ENCODE measurements at places on chromosomes 16 and 17.

DNA sequence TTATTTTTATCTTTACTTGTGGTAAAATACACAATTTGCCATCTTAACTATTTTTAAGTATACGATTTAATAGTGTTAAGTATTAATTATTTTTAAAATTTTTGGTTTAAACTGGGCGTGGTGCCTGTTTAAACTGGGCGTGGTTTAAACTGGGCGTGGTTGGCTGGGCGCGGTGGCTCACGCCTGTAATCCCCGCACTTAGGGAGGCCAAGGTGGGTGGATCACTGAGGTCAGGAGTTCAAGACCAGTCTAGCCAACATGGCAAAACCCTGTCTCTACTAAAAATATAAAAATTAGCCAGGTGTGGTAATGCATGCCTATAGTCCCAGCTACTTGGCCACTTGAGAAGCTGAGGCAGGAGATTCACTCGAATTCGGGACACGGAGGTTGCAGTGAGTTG lies 4.0 kb upstream of the CCDC43 start:
- no peak for DNase-seq

DNA sequence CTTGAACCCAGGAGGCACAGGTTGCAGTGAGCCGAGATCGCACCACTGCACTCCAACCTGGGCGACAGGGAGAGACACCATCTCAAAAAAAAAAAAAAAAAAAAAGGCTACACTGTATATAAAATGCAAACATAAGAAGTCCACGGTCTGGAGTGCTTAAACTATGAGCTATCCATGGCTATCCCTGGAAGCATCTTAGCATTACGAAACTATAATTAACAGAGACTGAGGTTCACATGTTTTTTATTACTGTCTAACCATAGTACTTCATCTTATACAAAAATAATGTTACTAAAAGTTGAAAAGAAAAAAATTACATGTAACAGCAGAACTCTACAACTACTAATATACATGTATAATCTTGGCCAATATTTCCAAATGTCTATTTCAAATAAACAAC lies 32.8 kb downstream of the HELZ start:
- no peak for DNase-seq

DNA sequence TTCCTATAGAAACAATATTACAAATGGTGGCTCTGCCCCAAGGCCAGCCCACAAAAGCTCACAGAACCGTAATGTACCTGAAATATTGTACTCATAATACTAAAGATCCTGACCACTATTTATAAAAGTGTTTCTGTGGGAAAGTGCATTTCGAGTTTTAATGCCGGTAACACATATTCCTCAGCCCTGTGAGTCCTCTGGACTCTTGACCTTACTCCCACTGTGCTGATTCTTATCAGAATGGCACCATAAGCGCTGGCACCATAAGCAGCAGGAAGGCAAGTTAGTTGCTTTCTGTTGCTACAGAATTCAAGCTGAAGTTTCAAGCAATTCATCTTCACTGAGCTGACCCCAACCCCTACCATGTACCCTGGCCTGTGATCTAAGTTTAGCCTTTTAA lies 36.4 kb upstream of the MED13 start:
- DNase-seq: no peak

DNA sequence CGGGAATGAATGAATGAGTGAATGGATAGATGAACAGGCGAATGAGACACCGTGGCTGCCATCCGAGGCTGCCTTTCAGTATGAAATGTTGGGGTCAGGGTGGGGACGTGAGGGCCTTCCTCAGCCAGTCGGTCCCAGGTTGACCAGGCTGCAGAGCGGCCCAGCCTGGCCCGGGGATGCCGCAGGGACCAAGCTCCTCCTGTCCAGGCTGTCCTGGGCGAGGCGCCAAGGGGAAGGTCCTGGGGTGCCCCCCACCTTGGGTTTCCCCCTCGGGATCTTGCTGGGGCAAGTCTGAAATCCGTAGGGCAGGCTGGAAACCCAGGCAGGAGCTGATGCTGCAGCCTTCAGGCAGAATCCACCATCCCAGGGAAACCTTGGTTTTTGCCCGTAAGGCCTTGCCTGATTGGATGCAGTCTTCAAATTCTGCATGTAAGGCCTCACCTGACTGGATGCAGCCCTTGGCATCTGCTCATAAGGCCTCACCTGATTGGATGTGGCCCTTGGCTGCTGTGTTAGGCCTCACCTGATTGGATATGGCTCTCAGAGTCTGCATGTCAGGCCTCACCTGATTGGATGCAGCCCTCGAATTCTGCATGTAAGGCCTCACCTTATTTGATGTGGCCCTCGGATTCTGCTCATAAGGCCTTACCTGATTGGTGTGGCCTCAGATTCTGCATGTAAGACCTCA lies 61.7 kb upstream of the ZNF469 start:
- no peak for DNase-seq

- no peak for DNase-seq
These were observed 2.6 kb upstream of the ADORA2B start for GRCh38 chr17:15942207-15942833.

DNA sequence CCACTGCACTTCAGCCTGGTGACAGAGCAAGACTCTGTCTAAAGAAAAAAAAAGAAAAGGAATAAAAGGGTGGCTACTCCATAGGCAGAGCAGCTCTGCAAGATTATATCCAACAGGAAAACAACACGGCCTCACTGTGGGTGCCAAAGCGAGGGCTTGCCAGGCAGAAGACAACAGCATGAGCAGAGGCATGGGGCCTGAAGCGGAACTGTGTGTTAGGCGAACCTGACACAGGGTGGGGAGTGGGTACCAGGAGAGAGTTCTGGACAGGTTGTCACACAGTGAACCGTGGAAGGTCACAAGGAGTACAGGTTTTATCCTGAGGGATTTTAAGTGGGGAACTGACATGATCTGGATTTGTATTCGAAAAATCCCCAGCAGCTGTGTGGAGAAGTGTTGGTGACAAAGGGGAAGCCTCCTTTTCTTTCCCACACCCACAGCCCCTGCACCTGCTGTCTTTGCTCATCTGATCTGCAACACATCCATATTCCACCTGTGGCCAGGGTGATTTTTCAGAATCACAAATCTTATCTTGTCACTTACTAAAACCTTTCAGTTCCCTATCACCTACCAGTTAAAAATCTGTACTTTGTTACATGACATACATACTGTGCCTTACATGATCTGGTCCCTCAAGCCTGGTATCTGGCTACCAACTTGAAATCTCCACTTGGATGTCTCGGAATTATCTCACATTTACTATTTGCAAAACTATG lies 23.2 kb upstream of the ARHGAP17 start:
- DNase-seq: no peak

- no peak for DNase-seq
These were observed 22.7 kb upstream of the SRCIN1 start for GRCh38 chr17:38628441-38628840.

DNA sequence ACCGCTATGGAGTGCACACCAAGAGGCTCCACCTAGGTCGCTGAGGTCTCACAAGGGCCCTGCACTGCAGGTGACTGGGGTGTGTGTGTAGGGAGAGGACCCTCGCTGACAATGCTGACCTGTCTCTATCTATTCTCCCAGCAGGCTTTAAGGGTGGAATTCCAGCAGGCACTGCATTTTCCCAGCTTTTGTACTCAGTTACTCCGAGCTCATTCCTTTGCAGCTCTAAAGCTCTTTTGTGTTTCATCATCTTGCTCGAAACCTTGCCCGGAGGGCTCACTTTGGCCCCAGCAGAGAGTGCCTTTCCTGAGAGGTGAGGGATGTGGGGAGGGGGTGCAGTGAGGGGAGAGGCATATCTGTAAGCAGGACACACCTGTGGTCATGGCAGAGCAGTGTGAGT lies 39.3 kb downstream of the SMPD3 start:
- no peak for DNase-seq

DNA sequence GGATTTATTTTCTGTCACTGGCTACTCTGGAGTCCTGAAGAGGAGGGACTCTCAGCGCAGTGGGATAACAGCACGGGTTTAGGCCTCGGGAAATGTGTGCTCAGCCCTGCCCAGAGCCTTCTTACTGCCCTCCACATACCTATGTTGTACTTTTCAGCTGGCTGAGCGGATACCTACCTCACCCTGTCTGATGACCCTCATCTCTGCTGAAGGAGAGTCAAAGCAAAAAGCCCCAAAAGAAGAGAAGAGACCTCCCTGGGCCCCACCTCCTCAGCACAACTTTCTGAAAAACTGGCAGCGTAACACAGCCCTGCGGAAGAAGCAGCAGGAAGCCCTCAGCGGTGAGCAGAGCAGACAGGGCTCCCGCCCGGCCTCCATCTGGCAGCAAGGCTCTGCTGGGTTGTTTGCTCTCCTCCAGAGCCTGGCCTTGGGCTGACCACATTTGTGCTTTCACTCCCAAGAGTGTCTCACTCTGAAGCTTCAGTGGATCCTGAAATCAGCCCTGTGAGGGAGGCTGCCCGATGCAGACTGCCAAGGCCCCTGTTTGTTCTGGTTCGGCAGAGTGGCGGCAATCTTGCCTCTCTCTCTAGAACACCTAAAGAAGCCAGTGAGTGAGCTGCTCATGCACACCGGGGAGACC lies 10.3 kb downstream of the MYCBPAP start:
- no peak for DNase-seq

DNA sequence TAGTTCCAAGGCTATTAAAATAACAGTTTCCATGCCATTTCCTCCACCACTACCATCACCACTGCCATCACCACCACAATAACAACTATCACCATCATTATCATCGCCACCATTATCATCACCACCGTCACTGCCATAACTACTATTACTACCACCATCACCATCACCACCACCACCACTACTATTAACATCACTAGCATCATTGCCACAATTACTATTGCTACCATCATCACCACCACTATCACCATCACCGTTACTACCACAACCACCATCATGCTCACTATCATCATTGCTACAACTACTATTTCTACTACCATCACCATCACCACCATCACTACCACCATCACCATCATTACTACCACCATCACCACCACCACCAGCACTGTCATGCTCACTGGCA lies 185.9 kb upstream of the MAF start:
- DNase-seq: no peak

DNA sequence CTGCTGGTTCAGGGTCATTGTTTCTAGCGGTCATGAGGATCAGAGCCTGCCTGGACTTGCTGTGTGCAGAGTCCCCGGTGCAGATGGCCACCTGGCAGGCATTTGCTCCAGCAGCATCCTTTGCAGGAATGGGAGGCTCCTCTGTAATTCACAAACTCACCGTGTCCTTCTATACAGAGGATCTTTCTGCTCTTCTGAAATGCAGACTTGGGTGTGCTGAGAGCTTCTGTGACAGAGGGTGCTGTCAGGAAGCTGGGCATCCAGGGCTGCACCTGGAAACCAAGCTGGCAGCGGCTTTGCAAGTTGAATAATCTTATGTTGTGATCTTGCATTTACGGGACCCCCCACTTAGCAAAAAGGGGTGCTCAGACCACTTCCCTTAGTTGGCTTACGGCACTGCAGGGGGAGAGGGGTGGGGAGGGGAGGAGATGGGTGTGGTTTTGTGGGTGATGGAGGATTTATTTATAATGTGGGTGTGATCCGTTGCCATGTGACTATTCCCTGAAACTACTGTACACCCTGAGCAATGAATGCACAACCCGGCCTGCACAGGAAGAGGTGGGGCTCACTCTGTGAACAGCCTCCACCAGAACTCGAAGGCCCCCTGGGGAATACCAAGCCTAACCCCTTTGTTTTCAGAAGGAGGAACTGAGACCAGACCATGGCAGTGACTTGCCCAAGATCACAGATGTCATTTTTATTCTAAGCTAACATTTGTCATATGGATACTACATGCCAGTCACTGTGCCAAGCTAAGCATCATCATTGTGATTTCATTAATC lies 178.3 kb downstream of the PRKCB start:
- DNase-seq: no peak

- no peak for DNase-seq
These were observed 89.1 kb downstream of the SEC14L1 start for GRCh38 chr17:77229786-77230435.

- no peak for DNase-seq
These were observed 54.8 kb downstream of the TOM1L2 start for GRCh38 chr17:17917394-17917793.

DNA sequence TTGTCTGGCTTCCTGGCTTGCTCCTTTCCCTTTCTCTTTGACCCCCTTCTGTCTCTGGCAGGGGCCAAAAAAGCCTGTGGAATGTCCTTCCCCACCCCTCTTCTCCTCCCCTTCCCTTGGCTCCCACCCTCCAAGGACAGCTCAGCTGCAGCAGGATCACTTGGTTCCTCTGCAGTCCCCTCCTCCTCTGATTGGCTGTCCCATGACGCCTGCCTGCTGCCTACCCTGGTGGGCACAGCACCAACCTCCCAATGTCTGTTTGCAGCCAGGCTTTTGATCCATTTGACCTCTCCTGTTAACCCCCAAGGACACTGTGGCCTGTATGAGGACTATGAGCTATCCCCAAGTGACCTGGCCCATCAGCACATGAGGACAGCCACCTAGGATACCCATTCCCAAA lies 14.8 kb upstream of the MTMR4 start:
- no peak for DNase-seq

DNA sequence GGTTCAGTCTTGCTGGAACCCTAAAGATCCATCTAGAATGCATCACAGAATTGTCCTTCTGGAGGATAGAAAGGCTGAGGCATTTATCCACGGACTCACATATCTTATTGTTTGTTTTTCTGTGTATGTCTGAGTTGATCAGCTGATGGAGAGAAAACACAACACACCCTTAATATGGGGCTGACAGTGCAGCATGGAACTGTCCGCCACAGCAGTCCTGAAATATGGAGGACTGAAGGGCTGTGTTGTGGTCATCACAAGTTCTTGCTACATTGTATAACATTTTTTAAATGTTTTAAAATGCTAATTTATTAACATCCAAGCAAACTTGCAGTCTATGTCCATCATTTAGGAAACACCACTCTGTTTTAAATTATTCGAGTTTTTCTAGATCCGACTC lies 448.9 kb upstream of the ERCC4 start:
- DNase-seq: no peak

GRCh38 chr17:4759776-4760236 lies 11.9 kb upstream of the TM4SF5 start:
- no peak for DNase-seq

DNA sequence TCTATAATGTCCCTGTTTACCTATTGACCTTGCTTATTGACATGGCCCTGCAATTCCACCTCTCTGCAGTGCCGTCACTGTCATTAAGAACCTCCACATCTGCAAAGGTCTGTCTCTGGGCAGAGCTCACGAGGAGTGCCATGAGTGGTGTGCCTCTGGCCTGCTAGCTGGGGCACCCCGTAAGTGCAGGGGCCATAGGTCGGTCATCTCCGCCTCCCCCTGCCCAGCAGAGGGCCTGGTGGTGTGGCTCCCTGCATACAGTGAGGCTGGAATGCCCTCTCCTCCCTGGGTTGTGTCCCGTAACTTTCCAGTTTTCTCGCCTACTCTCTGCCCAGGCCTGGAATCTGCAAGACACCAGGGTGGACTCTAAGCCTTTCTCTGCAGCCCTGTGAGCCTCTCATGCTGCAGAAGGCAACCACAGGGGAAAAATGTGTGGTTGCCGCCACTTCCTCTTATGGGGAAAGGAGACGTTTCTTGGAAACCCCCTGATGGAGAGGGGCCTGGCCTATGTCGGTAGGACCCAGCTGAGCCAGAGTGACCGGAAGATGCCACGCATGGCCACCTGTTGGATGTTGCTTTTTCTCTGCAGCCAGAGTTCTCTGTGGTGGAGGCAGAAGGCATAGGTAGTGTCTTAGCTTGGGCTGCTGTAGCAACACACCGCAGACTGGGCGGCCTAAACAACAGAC lies 2.7 kb upstream of the SNX20 start:
- no peak for DNase-seq

- no peak for DNase-seq
These were observed 383 bp downstream of the ZNF598 start for GRCh38 chr16:2009164-2009711.

All from DMS 273 treated with DMSO at 0.1 percent for 48 hours (cell line).